MG63 (cell line): ENCODE measurements at places on chromosomes 2 and 18. TPM values are rescaled to one million over a fixed set of nuclear protein-coding genes. Genes with fewer than 3 reads are reported as not detected.

DNA sequence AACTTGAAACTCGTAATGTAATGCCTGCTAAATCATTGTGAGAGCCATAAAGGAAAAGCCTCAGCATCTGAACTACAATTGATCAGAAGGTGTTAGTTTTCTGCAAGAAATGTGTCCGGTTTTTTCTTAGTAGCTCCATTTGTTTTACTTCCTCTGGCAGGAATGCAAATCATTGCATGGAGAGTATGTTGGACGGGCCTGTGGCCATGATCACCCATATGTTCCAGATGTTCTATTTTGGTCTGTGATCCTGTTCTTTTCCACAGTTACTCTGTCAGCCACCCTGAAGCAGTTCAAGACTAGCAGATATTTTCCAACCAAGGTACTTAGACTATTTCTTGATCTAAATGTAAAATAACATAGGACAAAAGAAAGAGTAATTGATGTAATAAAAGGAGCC lies 126.6 kb downstream of the DPP4 start:
- no peak for DNase-seq

DNA sequence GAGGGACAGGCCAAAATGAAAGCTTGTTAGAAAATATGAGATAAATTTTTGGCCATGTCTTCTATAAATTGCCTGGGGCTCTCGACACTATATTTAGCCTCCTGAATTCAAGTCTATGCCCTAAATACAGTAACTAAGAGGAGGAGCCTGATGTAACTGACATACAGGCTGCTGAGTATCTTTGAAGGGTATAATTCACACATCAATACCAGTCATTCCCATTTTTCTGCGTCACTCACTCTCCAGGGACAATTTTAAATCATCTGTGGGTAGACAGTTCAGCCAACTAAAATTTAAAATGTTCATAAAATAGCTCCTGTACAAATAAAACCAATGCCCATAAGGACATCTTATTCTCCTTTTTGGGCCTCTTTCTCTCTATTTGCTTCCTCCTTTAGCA lies 105.9 kb downstream of the AP1S3 start:
- no peak for DNase-seq

Gene CHRNG
- not detected in 2 replicates for total RNA-seq

Gene SOCS6
- total RNA-seq: 11.1 and 20.6 TPM in 2 replicates

GRCh38 chr2:205496370-205496769 lies 185.9 kb upstream of the NRP2 start:
- no peak for DNase-seq

Gene CCDC68
- 0.46 and 1.5 TPM in 2 replicates for total RNA-seq

GRCh38 chr2:159175182-159175581 lies 111.3 kb downstream of the WDSUB1 start:
- no peak for DNase-seq

GRCh38 chr2:54648256-54648655 lies 75.2 kb upstream of the EML6 start:
- no peak for DNase-seq

GRCh38 chr2:119366161-119366648 lies 429 bp downstream of the C2orf76 start:
- no peak for DNase-seq

Gene GNLY
- total RNA-seq: not detected in 2 replicates
